ENCODE measurements at places on chromosomes 6 and 20.

GRCh38 chr20:53829724-53830521 lies 236.3 kb upstream of the ZNF217 start:
- DNase-seq, result peak; percentile 30

- no peak for DNase-seq
These were observed 356.6 kb upstream of the RSPO3 start for GRCh38 chr6:126761854-126762253.

- DNase-seq, result no peak
These were observed 1016.4 kb downstream of the KIF16B start for GRCh38 chr20:15556869-15557268.

DNA sequence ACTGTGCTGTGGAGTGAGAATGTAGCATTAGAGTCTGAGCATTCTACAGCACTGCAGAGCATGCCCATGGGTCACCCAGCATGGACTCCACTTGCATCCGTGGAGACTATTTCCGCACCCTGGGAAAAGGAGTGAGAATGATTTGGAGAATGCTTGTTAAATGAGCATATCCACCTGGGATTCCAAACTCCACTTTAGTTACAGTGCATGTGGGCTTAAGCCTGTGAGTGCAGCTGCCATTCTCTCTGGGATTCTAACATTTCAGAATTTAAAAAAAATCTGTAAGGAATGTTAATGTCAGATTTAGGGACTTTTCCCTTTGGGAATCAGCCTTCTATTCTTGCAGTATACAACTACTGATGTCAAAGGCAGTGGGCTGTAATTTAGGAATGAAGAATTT lies 33.4 kb downstream of the KIF25 start:
- no peak for DNase-seq

DNA sequence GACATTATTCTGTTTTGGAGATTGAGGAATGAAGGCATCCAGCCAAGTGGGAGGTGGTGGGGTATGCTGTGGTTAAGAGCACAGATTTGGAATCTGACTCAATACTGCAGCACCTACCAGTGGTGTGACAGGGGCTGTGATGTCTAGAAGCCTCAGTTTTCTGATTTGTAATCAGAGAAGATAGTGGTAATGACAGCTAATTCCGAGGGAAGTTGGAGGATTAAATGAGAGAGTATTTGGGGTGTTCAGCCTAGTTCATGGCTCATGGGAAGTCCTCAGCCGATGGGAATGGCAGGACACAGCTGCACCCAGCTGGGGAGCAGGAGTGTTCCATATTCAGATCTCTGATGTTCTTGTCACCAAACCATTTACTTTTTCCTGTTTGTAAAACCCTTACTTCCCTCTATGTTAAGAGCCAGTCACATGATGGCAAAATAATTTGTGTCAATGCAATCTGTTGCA lies 9.3 kb downstream of the SLC9A8 start:
- DNase-seq, result no peak

DNA sequence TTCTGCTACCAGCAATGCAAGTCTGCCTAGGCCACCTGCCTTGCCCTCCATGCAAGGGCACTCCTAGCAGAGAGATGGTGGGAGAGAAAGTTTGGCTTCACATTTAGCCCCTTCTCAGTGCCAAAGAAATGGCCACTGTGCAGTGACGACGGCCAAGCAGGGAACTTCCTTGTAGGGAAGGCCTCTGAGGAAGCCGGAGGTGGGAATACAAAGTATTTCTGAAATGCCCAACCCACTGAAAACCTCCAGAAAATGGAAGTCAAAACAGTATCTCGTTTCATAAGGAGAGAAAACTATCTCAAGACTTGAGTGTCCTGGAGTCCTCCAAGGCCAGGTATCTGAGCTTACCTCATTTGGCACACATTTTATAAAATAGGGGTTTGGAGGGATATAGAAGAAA lies 42.7 kb downstream of the JAG1 start:
- DNase-seq, result no peak

DNA sequence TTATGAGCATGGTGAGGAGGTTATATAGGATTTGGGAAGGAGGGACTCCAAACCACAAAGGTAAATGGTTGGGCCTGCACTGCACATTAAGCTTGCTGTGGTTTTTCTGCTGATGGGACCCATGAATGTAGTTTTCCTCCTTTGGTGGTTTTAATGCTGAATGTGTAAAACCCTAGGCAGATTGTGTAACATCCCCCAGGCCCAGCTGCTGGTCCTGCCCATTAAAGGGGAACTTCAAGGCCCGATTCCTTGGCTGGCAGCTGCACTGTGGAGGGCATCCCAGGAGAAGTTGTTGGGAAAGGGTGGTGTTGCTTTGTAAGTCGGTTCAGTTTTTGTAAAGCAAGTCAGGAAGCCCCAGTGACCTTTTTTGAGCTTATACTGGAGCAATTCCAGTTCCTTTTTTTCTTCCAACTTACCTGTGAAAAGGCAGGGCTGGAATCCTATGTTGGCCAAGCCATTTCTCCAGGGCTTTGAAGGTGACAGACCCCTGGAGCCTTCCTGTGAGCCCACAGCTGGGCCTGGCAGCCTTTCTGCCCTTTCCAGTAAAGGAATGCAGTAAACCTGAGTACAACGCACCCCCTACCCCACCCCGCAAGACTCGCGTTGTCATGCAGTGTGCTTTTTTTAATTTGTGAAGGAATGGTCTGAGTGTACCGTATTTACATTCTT lies 43.1 kb upstream of the NAA20 start:
- no peak for DNase-seq

DNA sequence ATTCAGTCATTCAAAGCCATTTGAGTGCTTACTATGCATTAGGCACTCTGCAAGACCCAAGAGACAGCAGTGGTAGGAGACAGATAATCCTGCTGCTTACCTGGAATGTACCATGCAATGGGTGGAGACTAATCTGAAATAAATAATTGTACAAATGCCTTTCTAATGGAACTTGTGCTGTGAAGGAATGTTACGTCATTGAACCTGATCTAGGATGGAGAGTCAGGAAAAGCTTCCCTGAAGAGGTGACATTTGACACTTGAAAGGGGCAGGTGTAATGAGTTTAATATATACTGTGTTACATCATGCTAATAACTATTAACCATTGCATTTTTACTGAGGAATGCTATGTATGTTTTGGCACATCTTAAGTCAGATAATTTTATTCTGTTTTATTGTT lies 491.0 kb upstream of the FLRT3 start:
- no peak for DNase-seq

DNA sequence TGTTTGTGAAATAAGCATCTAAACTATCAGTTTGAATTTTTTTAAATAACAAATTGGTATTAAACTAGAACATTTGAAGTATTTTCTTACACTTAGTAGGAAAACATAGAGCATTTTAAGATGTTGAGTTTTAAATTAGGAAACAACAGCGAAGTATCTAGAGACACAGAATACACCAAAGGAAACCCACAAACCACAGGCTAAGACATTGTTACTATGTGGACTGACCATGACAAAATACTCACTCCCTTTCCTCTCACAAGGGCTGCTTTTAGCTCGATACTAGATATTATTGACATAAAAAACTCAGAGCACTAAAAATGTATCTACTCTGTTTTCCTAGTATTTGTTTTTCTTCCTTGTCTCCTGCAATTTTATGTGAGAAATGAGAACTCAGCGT lies 266.0 kb upstream of the CITED2 start:
- DNase-seq, result no peak

DNA sequence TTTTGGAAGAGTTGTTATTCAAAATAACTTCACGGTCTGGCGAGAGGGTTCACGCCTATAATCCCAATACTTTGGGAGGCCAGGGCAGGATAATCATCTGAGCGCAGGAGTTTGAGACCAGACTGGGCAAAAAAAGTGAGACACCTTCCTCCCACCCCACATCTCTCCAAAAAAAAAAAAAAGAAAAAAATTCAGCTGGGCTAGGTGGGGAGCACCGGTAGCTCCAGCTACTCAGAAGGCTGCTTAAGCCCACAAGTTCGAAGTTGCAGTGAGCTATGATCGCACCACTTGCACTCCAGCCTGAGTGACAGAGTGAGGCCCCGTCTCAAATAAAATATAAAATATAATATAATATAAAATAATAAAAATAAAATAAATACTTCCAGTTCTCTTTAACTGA lies 10.4 kb downstream of the OR2B2 start:
- DNase-seq, result no peak

Measured in renal cortex interstitium (tissue), 15 donors.